ENCODE measurements at places on chromosomes 6 and 20. TPM values are rescaled to one million over a fixed set of nuclear protein-coding genes. Genes with fewer than 3 reads are reported as not detected.

The SMLR1 gene
- not detected for total RNA-seq

The GHRH gene
- not detected for total RNA-seq

The NKX2-4 gene
- total RNA-seq: not detected

The SMIM8 gene
- total RNA-seq: 3.2 TPM

The CRISP1 gene
- not detected for total RNA-seq

The ABHD16B gene
- not detected for total RNA-seq

The BTN1A1 gene
- not detected for total RNA-seq

The NDUFAF4 gene
- 42.5 TPM for total RNA-seq

The DPPA5 gene
- not detected for total RNA-seq

The TRIM40 gene
- total RNA-seq: not detected

The PRDM13 gene
- total RNA-seq: not detected

The KIF6 gene
- total RNA-seq: 1.3 TPM

The POPDC3 gene
- total RNA-seq: 7.3 TPM

The LY6G6D gene
- not detected for total RNA-seq
